Dorsolateral prefrontal cortex (tissue), 122 donors: ENCODE measurements at places on chromosomes 16 and 17. TPM values are rescaled to one million over a fixed set of nuclear protein-coding genes. Genes with fewer than 3 reads are reported as not detected.

GRCh38 chr16:20401475-20402016 lies 3.0 kb downstream of the PDILT start:
- DNase-seq, result no peak

DNA sequence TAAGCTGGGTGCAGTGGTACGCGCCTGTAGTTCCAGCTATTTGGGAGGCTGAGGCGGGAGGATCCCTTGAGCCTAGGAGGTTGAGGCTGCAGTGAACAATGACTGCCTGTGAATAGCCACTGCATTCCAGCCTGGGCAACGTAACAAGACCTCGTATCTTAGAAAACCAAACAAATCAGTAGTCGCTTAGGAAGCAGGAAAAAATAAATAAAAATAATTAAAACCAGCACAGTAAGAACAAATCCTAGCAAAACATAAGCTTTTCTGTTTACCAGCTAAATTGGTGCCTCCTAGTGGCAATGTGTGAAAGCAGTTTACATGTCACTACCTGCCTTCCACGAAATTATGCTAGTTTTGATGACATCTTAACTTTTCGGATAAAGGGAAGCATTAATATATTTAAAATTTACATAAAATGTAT lies 1.3 kb downstream of the ARMC5 start:
- DNase-seq, result no peak

- DNase-seq, result no peak
Observed at GRCh38 chr17:73155410-73156165, 9.2 kb upstream of the SSTR2 start.

- peak; percentile 40 for DNase-seq
Observed at GRCh38 chr17:65627891-65628643, 66.6 kb upstream of the AXIN2 start.

GRCh38 chr17:16438173-16438556 lies 22.8 kb downstream of the TRPV2 start:
- no peak for DNase-seq

GRCh38 chr16:1097800-1098199 lies 1.8 kb upstream of the C1QTNF8 start:
- DNase-seq, result no peak

DNA sequence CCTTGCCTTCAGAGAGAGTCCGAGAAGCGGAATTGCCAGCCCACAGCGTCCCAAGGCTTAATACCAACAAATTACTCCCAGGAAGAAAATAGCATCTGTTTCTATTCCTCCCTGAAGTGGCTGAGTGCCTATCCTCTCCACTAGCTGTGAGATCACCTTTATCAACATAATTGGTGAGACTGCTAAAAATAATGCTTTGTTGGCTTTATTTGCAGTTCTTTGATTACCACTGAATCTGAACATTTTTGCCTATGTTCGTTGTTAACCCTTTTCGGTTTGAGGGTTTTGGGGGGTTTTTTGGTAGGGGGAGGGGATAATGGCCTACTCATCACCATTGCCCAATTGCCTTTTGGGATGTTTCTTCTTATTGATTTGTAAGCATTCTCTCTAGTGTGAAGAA lies 31.0 kb downstream of the MMP15 start:
- no peak for DNase-seq

GRCh38 chr17:10352893-10353292 lies 19.9 kb downstream of the MYH13 start:
- no peak for DNase-seq

GRCh38 chr16:67278773-67279295 lies 498 bp upstream of the PLEKHG4 start:
- DNase-seq, result no peak

- no peak for DNase-seq
Observed at GRCh38 chr17:55433029-55433628, 11.5 kb upstream of the MMD start.

- DNase-seq, result no peak
Observed at GRCh38 chr17:62309396-62309795, 71.0 kb upstream of the EFCAB3 start.

KRTAP2-3 gene
- total RNA-seq, result not detected

KCNJ18 gene
- not detected for total RNA-seq

CCDC102A gene
- total RNA-seq, result 1.7 TPM

ALDH3A2 gene
- total RNA-seq, result 128 TPM

MYH11 gene
- 17.8 TPM for total RNA-seq

CEP112 gene
- 29.8 TPM for total RNA-seq

ADGRG3 gene
- total RNA-seq, result 1.5 TPM

MYOCD gene
- total RNA-seq, result 0.57 TPM
